ENCODE measurements at places on chromosomes 3 and 15.

GRCh38 chr3:61463191-61463590 is 98.2 kb upstream of the PTPRG start:
- DNase-seq: no peak

DNA sequence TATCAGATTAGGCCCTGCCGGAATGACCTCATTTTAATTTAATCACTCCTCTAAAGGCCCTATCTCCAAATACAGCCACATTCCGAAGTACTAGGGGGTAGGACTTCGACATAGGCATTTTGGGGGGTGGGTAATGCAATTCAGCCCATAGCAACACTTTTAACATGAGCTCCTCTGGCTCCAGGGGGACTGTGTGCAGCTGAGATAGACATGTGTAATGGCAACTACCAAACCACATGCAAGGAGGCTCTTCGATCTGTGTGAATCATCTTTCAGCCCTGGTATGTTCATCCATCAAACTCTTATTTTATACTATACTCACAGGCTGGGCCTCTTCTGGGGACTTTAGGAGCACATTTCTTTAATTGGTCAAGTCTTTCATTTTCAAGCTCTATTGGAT is 57.4 kb upstream of the PPARG start:
- no peak for DNase-seq

DNA sequence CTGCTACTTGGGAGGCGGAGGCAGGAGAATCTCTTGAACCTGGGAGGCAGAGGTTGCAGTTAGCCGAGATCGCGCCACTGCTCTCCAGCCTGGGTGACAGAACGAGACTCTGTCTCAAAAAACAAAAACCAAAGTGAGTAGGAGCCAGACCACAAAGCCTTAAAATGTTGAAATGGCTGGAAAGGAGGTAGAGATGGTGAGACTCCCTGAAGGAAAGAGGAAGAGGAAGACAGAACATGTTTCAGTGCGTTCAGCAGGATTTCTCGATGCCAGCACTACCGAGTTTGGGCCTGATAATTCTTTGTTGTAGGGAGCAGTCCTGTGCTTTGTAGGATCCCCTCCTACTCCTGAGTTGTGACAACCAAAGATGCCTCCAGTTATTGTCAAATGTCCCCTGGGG is 189.9 kb downstream of the AKAP13 start:
- DNase-seq: no peak

- DNase-seq: peak; percentile 93
Measured at GRCh38 chr3:69806735-69807438, 67.6 kb downstream of the MITF start.

- DNase-seq: no peak
Measured at GRCh38 chr3:142628801-142629200, 32.6 kb downstream of the PLS1 start.

DNA sequence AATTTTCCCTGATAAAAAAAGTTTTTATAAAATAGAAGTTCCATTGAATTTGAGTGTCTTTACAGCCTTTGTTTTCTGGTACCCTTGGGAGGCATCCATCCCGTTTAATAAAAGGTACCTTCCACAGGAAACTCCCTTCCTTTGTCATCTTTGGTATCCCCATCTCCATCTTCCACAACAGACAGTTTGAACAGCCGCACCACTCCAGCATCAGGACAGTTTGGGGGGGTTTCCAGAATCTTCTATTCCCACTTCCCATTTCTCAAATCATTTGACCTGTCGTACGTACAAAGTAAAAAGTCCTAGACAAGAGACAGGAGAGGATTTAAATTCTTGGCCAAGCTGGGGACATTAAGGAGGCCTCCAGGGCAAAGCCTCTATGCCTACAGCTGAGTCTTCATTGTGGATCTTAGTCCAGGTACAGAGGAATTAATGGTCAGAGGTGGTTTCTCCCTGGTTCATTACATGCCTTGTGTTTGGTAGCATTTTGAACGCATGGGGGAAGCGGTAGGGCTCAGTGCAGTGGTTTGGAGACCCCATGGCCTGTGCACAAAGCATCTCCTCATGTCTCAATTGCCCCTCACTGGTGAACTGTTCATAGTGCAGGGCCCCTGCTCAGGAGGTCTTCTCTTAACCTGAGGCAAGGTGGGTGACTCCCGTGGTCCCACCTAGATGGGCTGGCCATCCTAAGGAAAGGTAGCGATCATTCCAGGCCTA is 19.4 kb upstream of the BCL2A1 start:
- DNase-seq: no peak

DNA sequence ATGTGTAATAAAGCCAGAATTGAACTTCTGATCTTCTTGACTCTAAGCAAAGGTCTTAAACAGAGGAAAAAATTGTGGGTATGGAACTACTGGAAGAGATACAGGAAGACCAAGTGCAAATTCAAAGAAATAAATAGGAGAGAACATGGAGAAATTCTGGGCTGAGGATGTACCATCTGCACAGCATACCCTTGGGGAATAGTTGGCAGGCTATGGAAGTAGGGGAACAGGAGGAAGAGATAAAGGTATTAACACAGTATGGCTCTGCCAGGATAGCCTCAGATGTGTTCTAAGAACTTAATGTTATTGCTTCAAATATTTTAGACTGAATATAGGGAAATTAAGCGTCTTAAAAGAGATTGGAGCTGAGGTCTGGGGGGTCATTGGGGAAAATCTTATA is 485.4 kb downstream of the CNTN3 start:
- DNase-seq: no peak

DNA sequence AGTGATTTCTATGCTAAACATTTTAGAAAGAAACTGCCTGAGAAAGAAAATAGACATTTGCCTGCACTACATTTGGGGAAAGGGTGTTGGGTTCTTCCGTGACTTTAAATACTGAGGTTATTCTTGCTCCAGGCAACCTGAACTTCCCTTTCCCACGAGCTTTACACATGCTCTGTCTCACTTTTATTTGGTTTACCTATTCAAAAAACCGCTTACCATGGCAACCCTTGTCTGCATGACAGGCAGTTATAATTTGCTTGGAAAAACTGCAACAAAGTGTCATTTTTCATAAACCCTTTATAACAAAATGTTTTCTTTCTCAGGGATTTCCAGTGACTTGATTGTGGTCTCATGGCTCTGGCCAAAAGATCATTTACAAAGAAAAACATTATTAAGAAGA is 416.3 kb upstream of the MEIS2 start:
- no peak for DNase-seq

GRCh38 chr3:48218537-48218936 is 4.8 kb upstream of the CAMP start:
- DNase-seq: no peak

GRCh38 chr15:67548862-67549651 is 6.6 kb downstream of the MAP2K5 start:
- peak; percentile 29 for DNase-seq

DNA sequence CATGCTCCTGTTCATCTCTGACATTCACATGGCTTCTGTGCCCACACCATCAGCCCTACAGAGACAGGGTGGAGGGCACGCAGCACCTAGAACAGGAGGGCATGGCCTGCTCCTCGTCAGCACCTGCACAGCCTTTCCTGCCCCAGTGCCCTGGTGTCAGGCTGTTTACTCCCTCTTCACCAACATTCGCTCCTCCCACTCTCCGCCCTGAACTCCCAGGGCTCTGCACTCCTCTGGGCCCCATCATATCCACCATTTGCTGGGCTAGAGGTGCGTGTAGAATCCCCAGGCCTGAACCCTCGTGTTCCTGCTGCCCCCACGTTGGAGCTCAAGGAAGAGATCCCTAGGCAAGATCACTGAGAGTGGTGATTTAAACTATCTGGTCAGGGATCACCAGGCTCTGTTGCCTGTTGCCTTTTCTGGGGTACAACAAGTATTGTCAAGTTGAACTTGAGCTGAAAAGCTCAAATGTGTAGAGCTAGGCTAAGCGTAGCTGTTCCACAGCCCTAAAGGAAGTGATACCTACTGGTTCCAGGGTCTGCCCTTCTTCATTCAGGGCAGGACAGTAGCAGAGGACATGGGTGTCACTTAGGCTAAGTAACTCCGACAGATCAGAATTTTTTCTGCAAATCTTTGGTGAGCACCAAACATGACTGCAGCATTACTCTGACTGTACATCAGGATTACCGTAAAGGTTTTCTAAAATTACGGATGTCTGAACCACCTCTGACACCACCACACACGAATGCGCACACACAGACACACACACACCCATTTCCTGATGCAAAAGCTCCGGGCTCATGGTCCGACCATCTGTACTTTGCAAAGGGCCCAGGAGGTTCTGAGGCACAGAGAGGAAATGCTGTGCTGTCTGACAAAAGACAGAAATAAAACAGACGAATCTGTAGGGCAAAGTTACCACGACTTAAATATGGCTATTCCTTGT is 43.7 kb upstream of the GNB5 start:
- DNase-seq: no peak

DNA sequence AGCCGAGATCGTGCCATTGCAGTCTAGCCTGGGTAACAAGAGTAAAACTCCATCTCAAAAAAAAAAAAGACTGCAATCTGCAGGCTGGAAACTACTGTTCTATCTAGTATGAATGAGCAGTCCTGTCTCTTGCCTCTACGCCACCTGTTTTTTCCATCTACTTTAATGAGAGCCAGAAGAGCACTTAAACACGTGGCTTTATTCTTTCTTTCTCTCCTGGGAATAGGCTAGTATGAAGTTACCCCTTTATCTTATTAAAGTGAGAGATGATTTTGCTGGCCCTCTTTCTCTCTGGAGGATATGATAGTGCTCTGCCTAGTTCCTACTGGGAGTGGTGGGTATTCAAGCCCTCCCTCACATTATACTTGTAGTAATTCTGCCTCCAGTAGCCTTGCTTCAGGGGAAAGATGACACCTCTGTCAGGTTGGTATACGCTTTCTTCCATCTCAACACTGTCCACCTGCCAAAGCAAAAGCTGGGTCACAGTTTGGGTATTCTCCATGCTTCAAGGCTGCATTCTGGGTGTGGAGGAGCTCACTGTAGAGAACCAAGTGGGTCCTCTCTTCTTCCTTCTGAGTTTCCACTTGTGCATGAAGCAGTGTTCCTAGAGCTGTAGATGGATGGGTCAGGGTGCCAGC is 17.8 kb downstream of the MAPKBP1 start:
- DNase-seq: no peak

DNA sequence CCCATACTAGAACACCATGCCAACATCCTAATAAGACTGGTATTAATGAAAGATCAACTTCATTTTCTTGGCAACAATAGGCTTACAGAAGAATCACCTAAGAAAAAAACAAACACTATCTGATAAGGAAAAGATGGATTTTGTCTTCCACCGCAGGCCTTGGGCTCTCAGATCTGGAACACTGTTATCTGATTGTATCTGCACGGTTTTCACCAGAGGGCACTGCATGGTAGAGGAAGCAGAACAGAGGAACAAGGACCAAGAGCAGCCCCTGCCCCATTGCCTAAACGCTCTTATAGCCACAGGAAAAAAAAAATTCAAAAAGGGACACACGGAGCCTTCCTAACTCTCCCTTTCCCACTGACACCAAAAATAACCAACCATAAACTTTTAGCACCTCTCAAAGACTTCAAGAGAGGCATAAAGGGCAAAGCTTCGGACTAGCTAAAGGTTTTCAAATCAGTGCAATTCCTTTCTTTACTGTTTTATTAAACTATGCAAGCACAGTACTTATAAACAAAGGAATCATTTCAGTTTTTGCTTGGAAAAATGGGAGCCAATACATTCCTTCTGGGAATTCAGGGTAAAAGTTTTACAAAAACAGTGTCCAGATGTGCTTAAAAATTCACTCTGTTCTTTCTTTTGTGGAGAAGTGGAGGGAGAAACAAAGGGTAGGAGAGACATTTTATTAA is 23.3 kb downstream of the IL17RD start:
- no peak for DNase-seq

DNA sequence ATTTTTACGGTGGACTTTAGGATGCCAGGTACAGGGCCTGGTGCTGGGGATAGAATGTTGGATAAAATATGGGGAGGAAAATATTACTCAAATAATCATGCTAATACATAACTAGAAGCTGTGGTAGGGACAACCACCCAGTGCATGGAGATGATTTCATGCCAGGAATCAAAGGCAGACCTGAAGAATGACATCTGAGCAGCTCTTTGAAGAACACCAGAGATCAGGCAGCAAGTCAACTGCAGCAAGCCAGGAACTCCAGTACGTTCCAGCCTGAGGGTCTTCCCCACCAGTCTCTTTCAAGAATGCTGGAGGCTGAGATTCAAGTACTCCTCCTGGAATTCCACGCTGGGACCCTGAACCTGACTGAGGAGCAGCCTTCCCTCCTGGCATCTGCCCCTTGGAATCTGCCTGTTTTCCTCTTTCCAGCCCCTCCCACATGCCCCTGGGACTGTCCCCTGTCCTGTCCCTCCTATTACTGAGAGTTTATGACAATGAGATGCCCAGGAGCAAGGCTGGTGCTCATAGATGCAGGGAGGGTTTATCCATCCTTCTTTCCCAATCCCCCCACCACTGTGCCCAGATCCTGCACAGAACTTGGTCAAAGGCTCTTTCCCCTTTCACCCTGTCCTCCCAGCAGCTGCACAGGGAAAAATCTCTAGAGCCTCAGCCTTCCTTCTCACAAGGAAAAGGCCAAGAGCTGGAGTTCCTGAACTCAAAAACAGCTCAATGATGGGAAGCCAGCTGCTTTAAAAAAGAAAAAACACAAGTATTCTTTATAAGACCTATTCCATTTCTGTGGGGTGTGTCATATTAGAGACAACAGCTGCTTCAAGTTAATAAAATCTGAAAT is 68.0 kb downstream of the PDZRN3 start:
- DNase-seq: peak; percentile 11

GRCh38 chr3:43838877-43839276 is 148.1 kb downstream of the ABHD5 start:
- DNase-seq: no peak

- DNase-seq: peak; percentile 81
Measured at GRCh38 chr3:149554826-149555225, 80.3 kb downstream of the TM4SF4 start.

GRCh38 chr15:56034514-56034913 is 41.1 kb upstream of the NEDD4 start:
- no peak for DNase-seq

- DNase-seq: no peak
Measured at GRCh38 chr3:188351648-188352047, 197.7 kb downstream of the LPP start.

- no peak for DNase-seq
Measured at GRCh38 chr3:185439745-185440466, 58.9 kb downstream of the TMEM41A start.

DNA sequence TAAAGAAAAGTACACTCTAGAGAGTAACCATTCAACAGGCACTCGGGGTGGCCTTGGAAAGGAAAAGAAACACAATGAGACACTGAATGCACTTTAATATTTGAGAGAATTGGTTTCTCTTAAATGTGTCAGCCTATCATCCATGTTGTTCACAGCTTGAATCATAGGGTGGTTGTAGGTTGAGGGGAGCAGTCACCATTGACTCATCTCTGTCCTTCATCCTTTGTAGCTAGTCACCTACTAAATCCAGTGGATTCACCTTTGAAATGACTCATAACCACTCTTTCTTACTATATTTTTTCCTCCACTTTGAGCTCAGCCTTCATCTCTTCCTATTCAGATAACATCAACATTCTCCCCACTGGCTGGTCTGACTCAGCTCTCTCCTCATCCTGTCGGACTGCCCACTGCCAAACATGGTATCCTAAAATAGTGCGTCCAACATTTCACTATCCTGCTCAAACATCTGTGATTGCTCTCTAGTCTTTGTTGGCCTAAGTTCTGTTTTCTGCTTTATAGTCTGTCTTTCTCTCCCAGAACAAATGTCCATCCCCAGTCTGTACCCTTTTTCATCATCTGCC is 182.7 kb upstream of the GADL1 start:
- peak; percentile 91 for DNase-seq

- DNase-seq: peak; percentile 83
Measured at GRCh38 chr15:44081026-44082013, 113.8 kb downstream of the FRMD5 start.

GRCh38 chr3:27623085-27623753 is 98.9 kb downstream of the EOMES start:
- DNase-seq: peak; percentile 81

GRCh38 chr3:172749230-172749965 is 1.1 kb upstream of the ECT2 start:
- peak; percentile 96 for DNase-seq
